ENCODE measurements at places on chromosomes 2 and 18.

DNA sequence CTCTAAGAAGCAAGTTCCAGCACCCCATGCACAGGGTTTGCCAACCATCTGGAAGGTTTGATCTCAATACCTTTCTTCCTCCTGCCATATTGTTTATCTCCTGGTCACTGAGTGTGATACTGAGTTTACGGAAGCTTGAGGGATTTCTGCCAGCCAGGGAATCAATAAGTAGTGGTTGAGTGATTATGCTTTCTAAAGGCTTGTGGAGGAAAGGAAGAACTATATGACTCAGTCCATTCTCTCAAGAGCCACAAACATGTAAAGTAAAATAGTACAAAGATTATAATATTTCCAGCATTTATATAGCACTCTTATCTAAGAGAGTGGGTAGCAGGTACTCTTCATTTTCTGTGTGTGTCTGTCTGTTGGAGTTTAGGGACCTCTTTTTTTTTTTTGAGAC is 49.2 kb downstream of the SLC4A3 start:
- DNase-seq = no peak

DNA sequence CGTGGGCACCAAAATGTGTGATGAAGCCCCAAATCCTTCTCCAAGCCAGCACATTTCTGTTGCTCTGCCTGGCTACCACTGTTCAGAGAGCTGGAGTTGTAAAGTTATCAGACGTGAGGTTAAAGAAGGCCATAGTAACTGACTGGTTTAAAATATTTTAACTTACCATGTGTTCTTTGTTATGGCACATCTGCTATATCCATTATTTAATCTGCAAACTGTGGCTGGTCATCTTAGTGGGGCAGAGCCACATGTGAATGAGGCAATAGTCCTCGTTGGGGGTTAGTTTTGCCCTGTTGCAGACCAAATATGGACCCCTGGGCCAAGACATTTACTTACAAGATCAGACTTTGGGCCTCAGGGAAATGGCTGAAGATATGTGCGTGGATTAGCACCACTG is 214.4 kb upstream of the RASGRP3 start:
- DNase-seq = no peak

DNA sequence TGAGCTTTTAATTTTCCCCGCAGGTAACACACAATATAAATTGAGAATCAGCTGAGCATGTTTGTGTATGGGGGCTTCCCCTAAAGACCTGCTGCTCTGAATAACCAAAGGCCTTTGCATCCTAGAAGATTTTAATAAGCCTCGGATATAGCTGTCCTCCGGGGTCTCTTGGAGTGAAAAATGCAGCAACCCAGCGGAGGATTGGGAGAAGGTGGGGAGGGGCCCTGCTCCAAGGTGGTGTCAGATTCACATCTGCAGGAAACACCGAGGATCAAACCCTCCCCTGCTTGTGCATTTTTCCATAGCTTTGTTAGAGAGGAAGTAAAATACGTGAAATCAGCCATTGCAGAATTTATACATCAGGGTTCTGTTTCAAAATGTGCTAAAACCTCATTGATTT is 63.0 kb upstream of the OTOF start:
- no peak for DNase-seq

DNA sequence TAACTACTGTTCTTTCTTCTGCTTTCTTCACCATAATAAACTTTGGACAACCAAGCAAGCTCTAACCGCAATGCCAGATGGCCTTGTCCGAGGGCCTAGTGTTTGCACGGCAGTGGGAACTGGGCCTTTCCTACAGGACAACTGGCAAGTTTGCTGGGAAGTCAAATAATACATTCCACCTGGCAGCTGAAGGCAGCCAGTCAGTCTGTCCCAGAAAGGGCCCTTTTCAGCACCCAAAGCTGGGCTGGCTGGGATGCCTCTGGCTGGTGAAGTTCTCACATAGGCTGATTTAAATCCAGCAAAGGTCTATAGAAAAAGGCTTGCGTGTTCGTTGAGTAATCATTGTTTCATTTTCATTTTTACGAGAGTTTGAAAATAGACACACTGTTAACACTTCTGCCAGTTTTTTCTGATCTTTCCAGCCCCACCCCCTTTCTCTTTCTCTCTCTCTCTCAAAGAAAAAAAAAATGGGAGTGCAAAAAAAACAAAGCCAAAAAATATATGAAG is 110.0 kb upstream of the EPAS1 start:
- DNase-seq = peak; percentile 45

GRCh38 chr2:65661980-65662653 is 229.7 kb upstream of the SPRED2 start:
- no peak for DNase-seq

- DNase-seq = no peak
Observed at GRCh38 chr2:133821107-133821760, 253.0 kb upstream of the NCKAP5 start.

- no peak for DNase-seq
Observed at GRCh38 chr18:78429127-78430108, 550.2 kb upstream of the SALL3 start.

- no peak for DNase-seq
Observed at GRCh38 chr2:165871025-165871424, 77.0 kb upstream of the GALNT3 start.

GRCh38 chr2:103249462-103249861 is 487.6 kb downstream of the TMEM182 start:
- DNase-seq = no peak

GRCh38 chr18:50716902-50717301 is 102.9 kb downstream of the MRO start:
- DNase-seq = no peak

- no peak for DNase-seq
Observed at GRCh38 chr2:53695575-53695974, 72.0 kb upstream of the CHAC2 start.

GRCh38 chr2:95051626-95052025 is 26.1 kb downstream of the MAL start:
- no peak for DNase-seq

- DNase-seq = no peak
Observed at GRCh38 chr2:110713513-110714362, 18.6 kb upstream of the ACOXL start.

- DNase-seq = no peak
Observed at GRCh38 chr18:3214855-3215637, 4.7 kb downstream of the MYOM1 start.

DNA sequence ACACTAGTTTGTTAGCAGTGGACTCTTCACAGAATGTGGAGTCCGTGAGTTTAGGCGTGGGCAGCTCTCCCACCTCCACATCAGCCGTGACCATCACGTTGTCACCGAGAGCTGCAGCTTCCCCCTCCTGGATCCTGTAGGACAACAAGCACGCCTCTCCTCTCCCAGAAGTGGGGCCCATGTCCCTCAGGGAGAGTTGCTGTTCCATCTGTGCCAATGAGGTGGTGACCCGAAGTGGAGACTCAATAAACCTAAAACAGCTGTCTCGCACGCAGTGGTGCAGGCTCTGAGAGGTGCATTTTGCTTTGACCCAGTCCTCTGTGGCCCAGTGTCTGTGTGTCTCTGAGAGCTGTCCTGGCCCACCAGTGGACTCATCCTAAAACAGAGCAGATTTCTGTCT is 456.5 kb upstream of the SOX11 start:
- DNase-seq = no peak

- no peak for DNase-seq
Observed at GRCh38 chr2:36165132-36165531, 190.4 kb upstream of the CRIM1 start.

- no peak for DNase-seq
Observed at GRCh38 chr2:108320326-108320922, 31.7 kb downstream of the SULT1C2 start.

DNA sequence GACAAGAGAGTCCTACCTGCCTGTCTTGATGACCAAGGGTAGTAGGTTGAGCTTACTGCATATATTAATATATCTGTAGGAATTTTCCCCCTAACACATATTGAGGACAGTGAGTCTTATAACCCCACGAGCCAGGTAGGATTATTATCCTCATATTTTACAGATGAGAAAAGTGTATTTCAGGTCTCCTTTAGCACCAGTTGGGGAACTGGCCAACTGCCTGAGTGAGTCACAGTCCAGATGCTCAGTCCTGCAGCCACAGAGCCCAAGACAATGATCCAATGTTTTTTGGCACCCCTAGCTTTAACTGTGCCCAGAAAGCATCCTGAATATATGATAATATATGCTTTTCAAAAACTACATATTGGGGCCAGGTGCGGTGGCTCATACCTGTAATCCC is 30.8 kb upstream of the GLS start:
- DNase-seq = no peak
